ENCODE measurements at places on chromosomes 11 and 22. TPM values are rescaled to one million over a fixed set of nuclear protein-coding genes. Genes with fewer than 3 reads are reported as not detected.
A peak's percentile ranks its signal among the peaks of the same experiment; 100 is the strongest.

Gene PGA4
- total RNA-seq: not detected

Gene HPX
- not detected for total RNA-seq

Gene NXPE2
- total RNA-seq: not detected

Gene RHOD
- total RNA-seq: 28.9 TPM

Gene SAA4
- total RNA-seq: not detected

Gene SLCO2B1
- 10.7 TPM for total RNA-seq

GRCh38 chr11:128182844-128183243 is 404.5 kb downstream of the ETS1 start:
- no peak for DNase-seq

GRCh38 chr22:37781434-37782059 is 26.2 kb upstream of the GCAT start:
- DNase-seq: no peak

DNA sequence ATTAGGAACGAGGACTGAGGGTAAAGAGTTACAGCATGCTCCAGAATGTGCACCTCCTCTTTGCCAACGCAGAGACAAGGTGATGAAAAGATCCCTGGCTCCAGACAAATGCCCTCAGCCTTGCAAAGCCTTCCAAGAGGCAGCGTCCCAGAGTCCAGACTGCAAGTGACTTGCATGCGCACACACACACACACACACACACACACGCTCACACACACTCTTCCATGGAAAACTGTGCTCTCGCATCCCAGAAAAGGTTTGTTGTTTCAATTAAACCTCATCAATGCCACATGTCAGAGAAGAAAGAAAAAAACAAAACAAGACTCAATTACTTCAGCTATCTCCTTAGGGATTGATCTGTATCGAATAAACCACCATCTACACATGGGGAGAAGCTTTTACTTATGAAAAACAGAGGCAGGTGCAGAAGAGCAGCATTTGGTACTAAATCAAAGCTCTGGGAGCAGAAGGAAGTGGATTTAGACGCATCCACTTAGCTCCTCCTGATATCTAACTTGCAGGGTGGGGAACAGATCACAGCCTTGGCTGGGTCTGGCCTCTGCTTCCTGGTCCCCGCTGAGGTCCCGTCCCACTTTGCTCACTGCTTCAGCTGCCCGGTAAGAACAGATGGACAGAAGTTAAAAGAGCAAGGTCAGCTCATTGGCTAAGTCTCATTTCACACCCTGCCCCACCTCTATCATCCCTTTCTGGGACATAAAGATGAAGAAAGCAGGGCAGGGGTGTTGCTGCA is 249.8 kb upstream of the BLID start:
- DNase-seq: peak; percentile 34

DNA sequence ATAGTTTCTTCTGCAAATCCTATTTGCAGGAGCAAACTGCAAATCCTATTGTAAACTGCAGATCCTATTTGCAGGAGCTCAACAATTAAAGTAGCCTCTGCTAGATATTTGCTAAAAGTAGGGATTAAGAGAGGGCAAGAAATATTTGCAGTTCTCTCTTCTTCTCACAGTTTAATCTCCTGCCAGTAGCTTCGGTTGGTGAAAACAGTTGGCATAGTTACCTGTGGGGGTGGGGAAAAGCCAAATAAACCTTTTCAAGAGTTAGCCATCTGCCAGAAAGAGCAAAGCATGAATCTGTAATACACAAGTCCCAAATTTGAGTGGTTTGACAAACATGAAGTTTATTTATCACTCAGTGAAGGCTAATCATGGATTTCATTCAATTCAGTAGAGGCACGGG is 942.5 kb downstream of the JRKL start:
- DNase-seq: no peak

DNA sequence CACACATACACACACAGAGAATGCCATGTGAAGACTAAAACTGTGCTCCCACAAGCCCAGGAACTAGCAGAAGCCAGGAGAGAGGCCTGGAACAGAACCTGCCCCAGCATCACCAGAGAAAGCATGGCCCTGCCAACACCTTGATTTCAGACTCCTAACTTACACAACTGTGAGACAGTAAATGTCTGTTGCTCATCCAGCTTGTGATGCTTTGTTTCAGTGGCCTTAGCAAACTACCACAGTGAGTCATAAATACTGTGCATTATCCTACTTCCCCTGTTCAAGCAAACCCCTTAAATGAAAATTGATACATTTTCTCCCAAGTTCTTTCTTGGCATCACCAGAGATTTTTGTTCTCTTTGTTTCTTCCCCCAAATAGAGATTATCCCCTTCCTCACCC is 1539.4 kb upstream of the TENM4 start:
- DNase-seq: no peak

DNA sequence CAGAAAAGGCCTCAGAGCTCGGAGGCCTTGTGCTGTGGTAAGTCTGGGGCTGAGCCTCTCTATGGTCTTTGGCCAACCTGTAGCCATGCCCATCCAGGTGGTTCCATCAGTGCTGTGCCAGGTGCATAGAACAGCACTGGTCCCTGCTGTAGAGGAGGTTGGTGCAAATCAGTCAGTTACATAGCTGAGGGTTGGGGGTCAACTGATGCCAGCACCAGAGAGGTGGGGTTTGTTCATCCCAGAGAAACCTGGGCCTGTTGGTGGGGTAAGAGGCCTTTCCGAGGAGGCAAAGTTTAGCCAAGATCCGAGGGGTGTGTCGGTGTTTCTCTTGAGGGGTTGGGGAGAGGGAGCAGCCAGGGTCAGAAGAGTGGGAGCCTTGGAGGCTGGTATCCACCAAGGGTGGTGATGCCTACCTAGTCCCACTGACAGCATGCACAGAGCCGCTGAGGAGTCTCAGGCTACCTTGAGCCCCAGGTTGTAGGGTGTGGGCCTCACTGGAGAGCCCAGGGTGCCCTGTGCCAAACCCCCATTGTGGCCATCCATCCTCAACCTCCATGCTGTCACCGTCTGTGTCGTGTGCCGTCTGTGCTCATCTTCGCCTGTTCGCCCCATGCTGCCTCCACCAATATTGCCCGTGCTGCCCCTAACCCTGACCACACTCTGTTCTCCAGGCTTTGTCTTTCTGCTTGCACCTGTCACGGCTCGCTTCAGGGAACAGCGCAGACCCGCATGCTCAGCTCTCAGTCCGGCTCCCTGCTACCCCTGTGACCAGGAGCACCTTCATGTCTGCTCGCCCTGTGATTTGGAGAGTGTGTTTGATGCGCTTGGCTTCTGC is 78.7 kb upstream of the SUSD2 start:
- no peak for DNase-seq

- DNase-seq: no peak
Observed at GRCh38 chr11:73995247-73995646, 12.6 kb upstream of the UCP2 start.

GRCh38 chr11:3160252-3161031 is 4.7 kb downstream of the OSBPL5 start:
- peak; percentile 91 for DNase-seq

- no peak for DNase-seq
Observed at GRCh38 chr11:74818283-74818946, 69.8 kb downstream of the RNF169 start.

DNA sequence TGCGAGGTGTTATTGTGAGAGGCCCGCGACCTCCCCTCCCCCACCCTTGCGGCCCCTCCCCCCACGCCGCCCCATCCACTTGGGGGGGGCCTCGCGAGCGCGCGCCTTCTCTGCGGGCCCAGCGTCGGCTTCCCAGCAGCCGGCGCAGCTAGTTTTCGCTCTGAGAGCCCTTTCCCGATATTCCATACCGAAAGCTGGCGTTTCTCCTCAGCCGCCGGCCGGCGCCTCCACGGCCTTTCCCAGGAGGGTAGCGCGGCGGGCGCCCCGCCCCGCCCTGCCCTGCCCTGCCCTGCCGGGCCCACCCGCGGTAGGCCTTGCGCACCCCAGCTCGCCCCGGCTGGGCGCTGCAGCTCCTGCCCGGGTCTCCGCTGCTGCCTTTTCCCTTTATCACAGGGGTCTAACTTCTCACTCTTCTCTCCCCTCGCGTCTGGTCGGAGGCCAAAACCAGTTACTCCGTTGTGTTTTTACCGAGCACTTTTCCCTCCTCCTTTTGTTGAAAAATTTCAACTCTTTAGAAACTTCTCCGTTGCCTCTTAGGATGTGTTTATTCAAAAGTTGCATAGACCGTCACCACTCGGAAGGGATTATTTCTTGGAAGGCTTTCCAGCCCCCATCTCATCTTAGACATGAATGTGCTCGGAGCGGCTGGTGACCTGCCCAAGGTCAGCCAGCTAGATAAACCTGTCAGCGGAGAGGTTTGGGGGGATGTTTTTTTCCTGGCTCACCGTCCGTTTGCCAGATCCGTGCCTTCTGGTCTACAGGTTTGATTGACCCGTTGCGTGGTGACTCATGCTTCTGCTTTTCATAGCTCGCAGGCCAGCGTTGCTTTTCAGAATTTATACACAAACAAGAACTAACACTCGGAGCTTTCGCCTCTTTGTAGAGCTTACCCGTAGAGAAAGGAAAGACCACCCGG is 648 bp downstream of the PAFAH1B2 start:
- peak; percentile 78 for DNase-seq

DNA sequence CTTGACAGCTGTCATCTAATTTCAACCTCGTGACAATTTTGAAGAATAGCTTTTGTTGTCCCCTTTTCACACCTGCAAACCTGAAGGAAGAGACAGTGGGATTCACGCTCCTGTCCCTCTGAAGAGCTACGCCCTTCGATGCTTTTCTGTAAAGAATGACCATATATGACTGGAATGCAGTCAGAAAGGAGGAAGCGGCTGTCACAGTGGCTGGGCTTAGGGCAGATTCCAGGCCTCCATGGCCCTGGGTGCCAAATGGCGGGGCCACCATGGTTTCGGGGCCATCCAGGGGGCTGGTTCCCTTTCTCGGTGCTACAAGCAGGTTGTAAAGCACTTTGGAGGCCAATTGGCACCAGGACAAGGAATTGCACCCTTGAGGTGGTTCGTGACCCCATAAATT is 22.2 kb upstream of the FGF19 start:
- DNase-seq: no peak

DNA sequence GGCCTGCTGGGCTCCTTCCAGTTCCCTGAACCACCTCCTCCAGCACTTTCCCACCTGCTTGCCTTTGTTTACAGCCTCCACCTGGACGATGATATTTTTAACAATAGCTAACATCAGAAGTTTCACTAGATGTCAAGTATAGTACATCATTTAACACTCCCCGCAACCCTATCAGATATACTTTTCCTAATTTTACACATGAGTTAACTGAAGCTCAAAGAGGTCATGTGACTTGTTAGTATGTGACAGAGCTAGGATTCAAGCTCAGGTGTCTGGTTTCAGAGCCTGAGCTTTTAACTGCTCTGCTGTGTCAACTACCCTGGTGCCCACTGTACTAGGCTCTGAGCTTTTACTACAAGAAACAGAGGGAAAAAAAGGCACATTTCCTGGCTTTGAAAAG is 14.3 kb upstream of the HPX start:
- no peak for DNase-seq

DNA sequence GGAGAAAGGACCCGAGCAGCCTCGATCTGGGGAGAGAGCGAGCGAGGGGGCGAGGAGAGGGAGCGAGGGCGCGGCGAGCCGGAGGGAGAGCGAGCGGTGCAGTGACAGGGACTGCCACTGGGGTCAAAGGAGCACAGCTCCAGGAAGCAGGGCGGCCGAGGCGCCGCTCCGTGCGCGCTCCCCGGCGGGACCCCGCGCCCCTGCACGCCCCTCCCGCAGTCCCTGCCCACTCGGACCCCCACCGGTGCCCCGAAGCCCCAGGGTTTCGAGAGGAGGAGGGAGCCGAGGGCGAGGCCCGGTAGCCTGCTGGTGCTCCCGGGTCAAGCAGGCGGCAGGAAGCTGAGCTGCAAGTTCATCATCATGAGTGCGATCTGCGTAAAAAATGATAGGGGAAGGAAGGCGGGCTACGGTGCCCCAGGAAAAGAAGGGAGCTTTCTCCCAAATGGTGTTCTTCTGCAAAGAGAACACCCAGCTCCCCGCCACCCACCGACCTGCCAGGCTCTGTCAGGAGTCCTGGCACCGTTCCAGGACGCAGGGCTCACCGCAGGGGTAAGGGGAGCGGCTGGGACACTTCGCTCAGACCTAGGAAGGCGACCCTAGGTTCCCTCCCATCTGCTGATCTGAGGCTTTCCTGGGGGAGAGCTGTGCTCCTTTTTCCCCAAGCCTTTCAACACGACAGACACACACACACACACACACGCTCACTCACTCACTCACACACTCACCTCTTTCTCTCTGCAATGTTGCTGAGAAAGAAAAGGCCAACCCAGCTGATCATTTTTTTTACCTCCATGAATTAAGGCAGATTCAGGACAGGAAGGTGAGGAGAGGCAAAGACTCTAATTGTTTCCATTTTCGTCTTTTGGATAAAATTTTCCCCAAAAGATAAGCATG is at the start of gene MPPED2:
TSS of gene MPPED2 (minus strand) at position 103 of the 894 bp plus-strand sequence. CDS start 5,980 bp downstream, outside the sequence.
- DNase-seq: peak; percentile 61

- DNase-seq: no peak
Observed at GRCh38 chr11:84788220-84788619, 838.9 kb downstream of the DLG2 start.

GRCh38 chr11:86145439-86146156 is 76.7 kb upstream of the PICALM start:
- no peak for DNase-seq

- DNase-seq: no peak
Observed at GRCh38 chr11:86972734-86973133, 17.5 kb upstream of the FZD4 start.

DNA sequence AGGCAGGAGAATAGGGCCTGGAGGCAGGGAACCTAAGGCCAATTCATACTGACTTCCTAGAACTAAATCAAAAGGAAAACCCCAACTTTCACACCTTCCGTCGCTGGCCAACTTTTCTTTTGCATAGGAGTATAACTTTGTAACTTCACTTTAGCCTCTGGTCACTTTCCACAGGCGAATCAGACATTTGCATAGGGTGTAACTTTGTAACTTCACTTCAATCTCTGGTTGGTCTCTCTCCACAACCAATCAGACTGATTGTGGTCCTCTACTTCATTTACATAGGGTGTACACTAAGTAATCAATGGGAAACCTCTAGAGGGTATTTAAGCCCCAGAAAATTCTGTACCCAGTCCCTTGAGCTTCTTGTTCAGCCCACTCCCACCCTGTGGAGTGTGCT is 11.5 kb upstream of the TMPRSS4 start:
- no peak for DNase-seq

- DNase-seq: no peak
Observed at GRCh38 chr11:20654038-20654437, 15.3 kb upstream of the NELL1 start.

DNA sequence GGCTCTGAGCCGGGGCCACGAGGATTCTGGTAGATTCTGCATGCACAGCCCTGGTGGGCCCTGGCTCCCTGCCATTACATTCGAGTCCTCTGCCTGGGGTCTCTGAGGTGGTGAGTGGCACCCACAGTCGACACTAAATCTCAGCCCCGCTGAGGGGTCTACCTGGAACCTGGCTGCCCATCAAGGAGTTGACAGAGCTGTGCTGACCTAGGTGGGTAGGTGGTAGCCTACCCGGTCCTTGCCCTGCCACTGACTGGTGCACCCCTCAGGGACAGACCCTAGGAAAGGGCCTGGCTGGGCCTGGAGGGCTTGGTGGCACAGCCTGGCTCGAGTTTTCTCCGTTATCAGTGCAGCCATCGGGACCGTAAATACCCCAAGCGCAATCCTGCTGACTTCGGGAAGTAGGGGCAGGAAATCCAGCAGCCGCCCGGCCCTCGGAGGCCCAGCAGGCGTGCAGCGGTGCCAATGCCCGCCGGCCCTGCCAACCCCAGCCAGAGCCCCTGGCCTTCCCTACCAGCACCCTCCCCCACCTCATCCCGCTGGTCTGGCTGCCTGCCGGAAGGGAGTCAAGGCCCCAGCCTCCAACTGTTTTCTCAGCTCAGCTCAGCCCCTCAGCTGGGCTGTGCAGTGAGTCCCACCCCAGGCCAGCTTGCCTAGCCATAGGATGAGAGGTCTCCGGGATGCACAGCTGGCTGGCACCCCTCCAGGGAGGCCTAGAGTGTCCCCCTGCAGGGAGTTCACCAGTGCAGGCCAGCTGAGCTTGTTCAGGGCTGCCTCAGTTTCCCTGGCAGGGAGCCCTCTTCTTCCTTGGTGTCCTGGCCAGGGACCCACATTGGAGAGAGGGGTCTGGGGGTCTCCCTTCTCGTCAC is 80.4 kb upstream of the KCNQ1OT1 start:
- peak; percentile 13 for DNase-seq
